Spinal cord (tissue), 10 donors: ENCODE measurements at places on chromosomes 4 and X. TPM values are rescaled to one million over a fixed set of nuclear protein-coding genes. Genes with fewer than 3 reads are reported as not detected.

Gene RAB9B
- total RNA-seq, result 11.2 TPM

DNA sequence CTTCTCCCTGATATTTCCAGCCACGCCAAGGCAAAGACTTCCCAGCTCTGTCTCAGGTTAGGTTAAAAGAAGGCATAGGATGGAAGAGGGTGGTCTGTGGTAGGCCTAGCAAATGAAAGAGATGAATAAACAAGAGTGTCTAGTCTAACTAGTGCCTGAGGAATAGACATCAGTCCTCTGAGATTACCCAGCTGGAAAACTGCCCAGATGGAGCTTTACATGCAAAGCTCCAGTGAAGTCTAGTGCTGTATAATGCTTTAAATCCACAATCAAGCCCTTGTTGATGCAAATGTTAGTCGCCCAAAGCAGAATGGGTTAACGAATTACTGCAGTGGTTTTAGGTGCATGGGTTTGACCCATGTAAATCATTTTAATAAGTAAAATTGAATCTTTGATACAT, 24.8 kb upstream of the GUCY1B1 start:
- H3K27ac ChIP-seq, result no peak overlapping the region
- no peaks in the 10 kb centered on the region for H3K4me1 ChIP-seq
- H3K36me3 ChIP-seq, result no peaks in the 10 kb centered on the region
- peak; percentile 7 for DNase-seq

Gene GPC3
- total RNA-seq, result 109 TPM

Gene AMTN
- total RNA-seq, result not detected

GRCh38 chr4:105154576-105154975, 7.9 kb downstream of the TET2 start:
- H3K27me3 ChIP-seq, result no peaks in the 10 kb centered on the region
- no peak overlapping the region for H3K4me3 ChIP-seq
- no peak for DNase-seq
- peaks cover 3% of the 10 kb centered on the region for H3K4me1 ChIP-seq

- no peaks in the 10 kb centered on the region for H3K36me3 ChIP-seq
- no peak overlapping the region for H3K4me3 ChIP-seq
- peaks cover 31% of the 10 kb centered on the region for H3K27me3 ChIP-seq
- H3K27ac ChIP-seq, result peak overlapping the region; percentile 90
- H3K4me1 ChIP-seq, result peaks cover 54% of the 10 kb centered on the region
Observed at GRCh38 chrX:107741404-107741790, 34.2 kb downstream of the TSC22D3 start.
